ENCODE measurements at places on chromosomes 6 and 20. TPM values are rescaled to one million over a fixed set of nuclear protein-coding genes. Genes with fewer than 3 reads are reported as not detected.

OTOR gene
- total RNA-seq = not detected

CRISP2 gene
- not detected for total RNA-seq

PKIB gene
- 2.4 TPM for total RNA-seq

GSTA3 gene
- total RNA-seq = not detected

ZBTB46 gene
- total RNA-seq = 1.6 TPM

RIPOR2 gene
- 22.8 TPM for total RNA-seq

SSTR4 gene
- total RNA-seq = 0.43 TPM

SLC25A27 gene
- total RNA-seq = 2.7 TPM

SLC35F1 gene
- total RNA-seq = under 0.01 TPM

BPI gene
- not detected for total RNA-seq

ESF1 gene
- 7.1 TPM for total RNA-seq
